ENCODE measurements at places on chromosomes 2 and 18. TPM values are rescaled to one million over a fixed set of nuclear protein-coding genes. Genes with fewer than 3 reads are reported as not detected.
A peak's percentile ranks its signal among the peaks of the same experiment; 100 is the strongest.

Gene EPC2
- total RNA-seq, result 22.7 TPM

Gene CD302
- 18.1 TPM for total RNA-seq

- DNase-seq, result peak; percentile 74
Observed at GRCh38 chr2:182522972-182523473, 96.2 kb upstream of the PDE1A start.

DNA sequence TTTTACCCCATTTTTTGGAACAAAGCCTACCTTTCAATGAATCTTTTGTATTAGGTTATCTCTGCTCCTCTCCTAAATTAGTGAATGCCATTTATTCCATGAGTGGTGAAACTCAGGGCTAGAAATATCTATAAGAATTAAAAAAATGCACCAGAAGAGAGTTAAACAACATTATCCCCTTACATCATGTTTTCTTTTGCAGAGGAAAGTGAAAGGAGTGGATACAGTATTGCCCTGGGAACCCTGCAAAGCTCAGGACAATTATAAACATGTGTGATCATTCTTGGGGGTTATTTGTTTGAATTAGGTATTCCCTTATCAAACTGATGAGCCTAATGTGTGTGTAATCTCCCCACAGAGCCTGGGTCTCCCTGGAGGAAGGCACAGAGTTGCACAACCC, 559.2 kb downstream of the RNF144A start:
- DNase-seq, result no peak

GRCh38 chr18:78920456-78921138, 59.0 kb upstream of the SALL3 start:
- DNase-seq, result no peak

GRCh38 chr2:20957788-20958525, 85.9 kb downstream of the APOB start:
- DNase-seq, result no peak

GRCh38 chr2:121561617-121562268, 31.1 kb downstream of the RNU4ATAC start:
- DNase-seq, result no peak

Gene PARD6G
- 2.9 TPM for total RNA-seq

- peak; percentile 28 for DNase-seq
Observed at GRCh38 chr18:79384151-79384807, 11.5 kb upstream of the NFATC1 start.

Gene EMILIN1
- 76.9 TPM for total RNA-seq

DNA sequence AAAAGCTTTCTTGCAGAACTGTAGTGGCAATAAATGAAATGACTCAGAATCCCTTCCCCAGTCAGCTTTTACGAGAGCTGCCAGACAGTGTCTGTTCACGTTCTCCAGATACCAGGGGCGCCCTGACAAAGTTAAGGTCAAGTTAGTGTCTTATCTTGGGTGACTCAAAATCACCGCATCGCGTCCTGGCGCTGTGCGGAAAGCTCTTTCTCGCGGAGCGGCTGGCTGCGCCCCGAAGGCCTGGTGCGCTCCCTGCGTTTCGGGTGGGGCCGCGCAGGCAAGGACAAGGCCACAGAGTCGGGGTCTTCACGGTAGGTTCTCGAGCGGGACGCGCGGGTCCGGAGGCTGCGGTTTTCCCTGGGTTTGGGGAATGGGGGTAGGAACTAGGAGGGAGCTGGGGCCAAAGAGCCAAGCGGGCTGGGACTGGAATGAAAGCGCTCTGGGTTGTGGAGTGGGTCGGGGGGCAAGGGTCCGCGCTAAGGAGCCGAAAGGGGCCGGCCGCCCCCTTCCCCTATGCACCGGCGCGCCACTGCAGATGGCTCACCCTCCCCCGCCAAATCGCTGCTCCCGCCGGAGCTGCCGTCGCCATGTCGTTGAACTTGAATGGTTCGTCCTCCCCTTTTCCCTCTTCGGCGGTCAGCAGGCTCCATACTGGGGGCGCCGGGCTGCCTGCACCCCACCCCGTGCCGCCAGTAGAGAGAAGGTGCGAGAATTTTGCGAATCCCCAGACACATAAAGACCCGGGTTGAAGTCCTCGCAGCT, 2.6 kb upstream of the HOXD11 start:
- no peak for DNase-seq

DNA sequence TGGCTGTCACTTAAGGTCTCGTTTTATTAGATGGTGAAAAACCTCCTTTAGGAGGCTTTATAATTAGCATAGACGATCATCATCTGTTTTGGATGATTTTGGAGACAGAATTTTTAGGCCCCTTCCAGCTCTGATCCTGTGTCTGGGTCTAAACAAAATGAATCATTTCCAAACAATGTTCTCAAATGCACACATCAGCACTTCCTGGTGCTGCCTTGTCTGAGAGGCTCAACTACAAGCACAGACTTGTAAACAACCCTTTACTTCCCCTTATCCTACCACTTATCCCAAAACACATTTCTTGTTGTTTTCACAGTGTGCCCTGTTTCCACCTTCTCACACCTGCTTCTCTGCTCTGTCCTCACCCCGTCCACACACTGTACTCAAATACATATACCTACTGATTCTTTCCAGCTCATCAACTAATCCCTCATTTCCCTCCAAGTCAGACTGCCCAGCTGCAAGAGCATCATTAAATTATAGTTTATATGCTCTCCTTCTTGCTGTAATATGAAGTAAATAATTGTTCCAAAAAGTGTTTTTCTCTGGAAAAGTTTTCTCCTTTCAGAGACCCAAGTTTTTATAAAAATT, 71.2 kb upstream of the COL3A1 start:
- peak; percentile 82 for DNase-seq

GRCh38 chr2:44839771-44840502, 101.6 kb upstream of the SIX3 start:
- no peak for DNase-seq

- DNase-seq, result no peak
Observed at GRCh38 chr2:138622613-138623012, 121.0 kb downstream of the SPOPL start.

DNA sequence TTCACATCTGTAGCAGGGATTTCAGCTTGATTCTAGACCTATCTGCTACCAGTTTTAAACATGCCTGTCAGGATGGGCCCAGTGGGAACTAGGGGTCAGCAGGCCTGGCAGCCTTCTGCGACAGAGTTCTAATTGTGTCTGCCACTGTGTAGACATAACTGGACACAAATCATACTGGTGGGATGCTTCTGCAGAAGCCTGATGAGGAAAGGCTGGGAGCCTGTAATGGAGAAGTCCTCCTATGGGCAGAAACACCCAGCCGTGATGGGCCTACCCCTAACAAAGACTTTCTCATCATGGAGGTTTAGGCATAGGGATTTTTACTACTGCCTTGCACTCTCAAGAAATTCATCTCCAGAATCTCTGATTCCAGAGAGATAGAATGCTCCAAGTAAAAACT, 166.9 kb downstream of the PDE11A start:
- DNase-seq, result no peak

All from muscle of leg (tissue), 16 donors.